Activated T-helper 17 cell treated with anti-CD3 and anti-CD28 coated beads, Interleukin-2, amount 50 U/mL, for 72 hours (primary cell): ENCODE measurements at places on chromosomes 12 and 14. TPM values are rescaled to one million over a fixed set of nuclear protein-coding genes. Genes with fewer than 3 reads are reported as not detected.

Gene LRRK2
- total RNA-seq: 0.26 TPM

DNA sequence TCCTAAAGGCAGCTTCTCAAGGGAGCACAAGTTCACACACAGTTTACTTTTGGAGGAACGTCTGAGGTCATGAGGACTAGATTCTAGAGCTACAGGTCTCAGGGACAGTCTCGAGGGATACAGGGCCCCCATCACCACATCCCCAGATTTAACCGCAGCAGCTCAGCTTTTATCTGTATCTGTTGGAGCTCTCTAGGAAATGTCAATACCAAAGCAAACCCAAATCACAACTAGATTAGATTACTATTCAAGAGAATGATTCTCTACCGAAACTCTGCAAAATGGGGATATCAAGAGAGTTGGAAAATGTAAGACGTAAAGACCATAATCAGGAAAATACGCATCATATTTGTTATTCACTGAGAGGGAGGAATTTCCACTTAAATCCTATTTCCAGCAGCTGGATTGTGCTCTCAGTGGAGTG lies 4.0 kb upstream of the MYRFL start:
- no peak for ATAC-seq
- H3K27ac ChIP-seq: no peak overlapping the region
- no peaks in the 10 kb centered on the region for H3K4me1 ChIP-seq
- no peak overlapping the region for H3K4me3 ChIP-seq
- peaks cover 8% of the 10 kb centered on the region for H3K27me3 ChIP-seq

Gene SLCO1B3
- not detected for total RNA-seq

Gene SCAF11
- total RNA-seq: 116 TPM

- H3K4me3 ChIP-seq: no peak overlapping the region
- no peaks in the 10 kb centered on the region for H3K27me3 ChIP-seq
- no peaks in the 10 kb centered on the region for H3K4me1 ChIP-seq
- ATAC-seq: no peak
- H3K36me3 ChIP-seq: no peaks in the 10 kb centered on the region
Observed at GRCh38 chr12:19719672-19720071, 280.4 kb downstream of the AEBP2 start.

DNA sequence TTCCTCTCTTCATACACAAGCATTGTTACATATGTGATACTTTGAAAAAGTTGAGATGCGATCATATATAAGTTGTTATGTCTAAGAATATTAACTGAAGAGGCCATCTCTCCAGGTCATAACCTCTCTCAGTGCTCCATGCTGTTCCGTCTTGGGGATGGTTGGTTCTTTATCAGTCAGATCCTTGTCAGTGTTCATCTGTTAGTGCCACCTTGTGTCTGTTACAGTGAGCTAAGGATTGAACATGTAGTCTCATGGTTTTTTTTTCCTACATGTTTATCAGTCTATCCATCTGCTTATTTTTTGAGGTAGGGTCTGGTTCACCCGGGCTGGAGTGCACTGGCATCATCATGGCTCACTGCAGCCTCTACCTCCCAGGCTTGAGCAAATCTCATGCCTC lies 30.5 kb downstream of the EP400 start:
- no peaks in the 10 kb centered on the region for H3K27me3 ChIP-seq
- no peak for ATAC-seq
- no peak overlapping the region for H3K4me3 ChIP-seq
- peaks cover 73% of the 10 kb centered on the region for H3K36me3 ChIP-seq

DNA sequence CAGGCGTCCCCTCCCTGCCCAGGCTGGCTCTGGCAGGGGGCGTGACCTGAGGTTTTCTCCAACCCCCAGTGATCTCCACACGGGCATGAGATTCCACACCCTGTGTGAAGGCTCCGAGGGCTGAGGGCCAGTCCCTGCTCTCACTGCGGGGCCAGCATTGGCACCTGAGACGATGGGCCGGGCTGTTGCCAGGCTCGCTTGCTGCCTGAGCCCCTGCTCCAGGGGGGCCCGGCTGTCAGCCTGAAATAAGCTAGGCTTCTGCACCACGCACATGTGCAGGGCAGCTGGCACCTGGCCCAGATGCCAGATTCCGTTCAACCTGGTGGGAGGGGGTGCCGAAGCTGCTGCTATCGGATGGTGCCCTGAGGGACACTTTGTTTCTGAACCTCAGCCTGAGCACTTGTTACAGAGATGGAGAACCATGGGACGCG lies 196.5 kb upstream of the PRMT8 start:
- peaks cover 5% of the 10 kb centered on the region for H3K27me3 ChIP-seq
- H3K36me3 ChIP-seq: no peaks in the 10 kb centered on the region
- no peak overlapping the region for H3K4me3 ChIP-seq
- H3K27ac ChIP-seq: no peak overlapping the region

Gene LGALS3
- total RNA-seq: 258 TPM
